Right lung (tissue), 10 donors: ENCODE measurements at places on chromosomes 4 and X. TPM values are rescaled to one million over a fixed set of nuclear protein-coding genes. Genes with fewer than 3 reads are reported as not detected.
A peak's percentile ranks its signal among the peaks of the same experiment; 100 is the strongest.

- peak; percentile 33 for DNase-seq
Measured at GRCh38 chr4:145177906-145178538, 2.4 kb downstream of the OTUD4 start.

DNA sequence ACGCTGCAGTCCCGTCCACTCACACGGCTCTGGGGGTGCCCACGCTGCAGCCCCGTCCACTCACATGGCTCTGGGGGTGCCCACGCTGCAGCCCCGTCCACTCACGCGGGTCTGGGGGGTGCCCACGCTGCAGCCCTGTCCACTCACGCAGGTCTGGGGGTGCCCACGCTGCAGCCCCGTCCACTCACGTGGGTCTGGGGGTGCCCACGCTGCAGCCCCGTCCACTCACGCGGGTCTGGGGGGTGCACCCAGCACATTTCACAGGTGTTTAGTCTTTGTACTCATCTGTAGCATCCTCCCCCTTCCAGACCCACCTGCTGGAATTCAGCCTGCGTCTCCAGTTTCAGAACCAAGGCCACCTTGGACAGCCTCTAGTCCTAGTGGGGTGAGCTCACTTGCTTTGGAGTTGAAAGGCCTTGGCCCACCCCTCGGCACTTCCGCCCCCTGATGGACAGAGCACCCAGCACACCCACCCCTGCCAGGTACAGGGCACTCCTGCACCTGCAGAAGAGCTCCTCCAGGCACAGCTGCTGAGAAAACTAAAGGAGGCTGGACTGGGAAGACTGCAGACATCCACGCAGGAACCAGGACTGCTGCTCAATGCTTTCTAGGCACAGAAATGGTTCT lies 73.0 kb downstream of the ABLIM2 start:
- no peak for DNase-seq

DNA sequence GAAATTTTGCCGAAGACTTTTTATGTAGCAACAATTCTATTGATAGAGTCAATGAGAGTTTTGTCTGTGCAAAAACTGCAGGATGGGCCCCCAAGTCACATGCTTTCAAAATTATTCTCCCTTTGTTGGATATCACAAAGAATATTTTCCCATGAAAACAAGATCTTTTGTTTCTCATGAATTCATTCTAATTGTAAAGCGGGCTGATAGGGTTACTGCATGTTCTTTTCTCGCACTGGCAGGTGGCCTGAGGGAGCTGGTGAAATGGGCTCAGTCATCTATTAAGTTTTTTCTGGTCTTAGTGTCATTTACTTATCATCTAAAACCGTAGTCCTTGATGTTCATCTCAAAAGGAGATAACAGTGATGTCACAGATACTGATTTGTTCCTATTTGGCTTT lies 44.2 kb downstream of the MID1IP1 start:
- DNase-seq, result no peak

DNA sequence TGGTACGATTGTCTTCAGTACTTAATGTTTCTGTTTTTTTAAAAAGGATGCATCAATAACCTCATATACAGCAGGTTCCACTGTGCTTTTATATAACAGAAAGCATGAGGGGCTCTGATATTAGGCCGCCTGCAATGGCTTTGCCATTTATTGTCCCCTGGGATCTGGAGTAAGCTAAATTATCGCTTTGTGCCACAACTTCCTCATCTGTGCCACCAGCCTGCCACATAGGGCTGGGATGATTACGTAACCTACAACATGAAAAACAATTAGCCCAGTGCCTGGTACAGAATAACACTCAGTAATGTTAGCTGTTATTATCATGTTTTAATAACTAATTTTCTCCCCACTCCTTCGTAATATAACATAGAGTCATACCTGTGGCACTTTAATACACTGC lies 65.5 kb upstream of the TRIM2 start:
- no peak for DNase-seq

GRCh38 chrX:46762963-46763362 lies 4.0 kb upstream of the SLC9A7 start:
- no peak for DNase-seq

- no peak for DNase-seq
Measured at GRCh38 chrX:38500866-38501265, 60.5 kb upstream of the TSPAN7 start.

DNA sequence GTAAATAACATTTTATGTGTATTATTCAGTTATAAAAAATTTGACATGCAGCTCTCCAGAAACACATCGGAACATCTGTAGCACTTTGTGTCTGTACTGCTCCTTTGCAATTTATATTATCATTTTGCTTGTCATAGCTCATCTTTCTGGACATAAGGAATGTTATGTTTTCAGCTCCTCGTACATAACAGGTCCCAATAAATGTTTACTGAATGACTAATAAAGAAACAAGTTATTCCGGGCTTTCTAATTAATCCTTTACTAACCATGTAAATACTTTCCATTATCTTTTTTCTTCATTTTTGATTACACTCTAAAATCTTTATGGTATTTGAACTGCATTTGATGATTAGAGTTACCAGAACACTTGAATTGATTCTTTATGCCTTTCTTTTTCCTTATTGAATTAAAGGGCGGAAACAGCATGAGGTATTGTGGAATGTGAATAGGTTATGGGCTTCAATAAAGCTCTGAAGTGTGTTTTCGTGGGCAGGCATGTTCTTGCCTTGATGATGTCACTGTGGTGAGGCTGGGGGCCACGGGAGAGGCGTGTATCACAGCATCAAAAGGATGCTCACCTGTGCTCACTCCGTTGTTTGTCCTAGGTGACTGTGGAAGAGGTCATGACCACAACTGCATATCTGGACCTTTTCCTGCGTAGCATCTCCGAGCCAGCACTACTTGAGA lies 131.6 kb downstream of the GATB start:
- no peak for DNase-seq

DNA sequence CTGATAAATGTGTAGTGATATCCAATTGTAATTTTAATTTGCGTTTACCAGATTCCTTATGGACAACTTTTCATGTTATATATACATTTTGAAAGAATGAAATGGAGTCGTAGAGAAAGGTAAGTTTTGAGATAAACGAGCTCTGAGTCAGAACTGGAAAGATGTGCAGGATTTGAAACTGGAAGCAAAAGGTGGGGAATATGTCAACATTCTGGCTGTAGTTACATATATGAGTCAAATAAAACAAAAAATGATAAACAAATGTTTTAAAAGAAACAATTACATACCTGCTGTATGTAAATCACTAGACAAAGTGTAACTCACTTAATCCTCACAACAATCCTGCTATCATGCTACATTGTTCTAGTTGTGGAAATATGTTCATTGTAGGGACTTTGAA lies 84.0 kb downstream of the LPAR4 start:
- DNase-seq, result no peak

DNA sequence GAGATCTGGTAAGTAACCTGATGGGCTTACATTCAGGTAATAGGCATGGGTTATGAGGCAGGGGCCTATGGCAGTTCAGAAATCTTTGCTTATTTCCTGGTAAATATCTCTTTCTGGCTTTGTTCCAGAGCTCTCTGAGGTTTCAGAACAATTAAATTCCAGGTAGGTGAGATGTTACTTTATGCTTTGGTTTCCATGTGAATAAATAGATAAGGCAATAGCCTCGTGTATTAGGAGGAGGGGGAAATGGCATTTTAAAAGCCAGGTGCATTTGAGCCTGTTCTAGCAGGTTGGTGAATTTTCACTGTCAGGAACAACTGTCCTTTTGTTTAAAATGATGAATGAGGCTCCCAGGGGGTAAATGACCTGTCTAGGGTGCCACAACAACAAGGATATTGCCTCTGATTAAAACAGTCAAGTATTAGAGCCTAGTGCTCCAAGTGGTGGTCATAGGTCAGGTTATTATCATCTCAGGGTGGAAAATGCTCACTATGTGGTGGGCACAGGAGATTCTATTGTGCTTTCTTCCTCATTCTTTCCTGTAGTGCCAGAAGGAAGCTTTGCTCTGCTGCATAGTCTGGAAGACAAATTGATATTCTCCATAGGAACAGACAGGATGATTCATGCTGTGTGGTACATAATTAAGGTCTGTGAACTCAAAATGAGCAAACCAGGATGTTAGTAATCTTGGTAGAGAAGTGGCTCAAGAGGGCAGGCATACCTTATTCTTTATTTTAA lies 296.2 kb downstream of the INPP4B start:
- DNase-seq, result no peak

DNA sequence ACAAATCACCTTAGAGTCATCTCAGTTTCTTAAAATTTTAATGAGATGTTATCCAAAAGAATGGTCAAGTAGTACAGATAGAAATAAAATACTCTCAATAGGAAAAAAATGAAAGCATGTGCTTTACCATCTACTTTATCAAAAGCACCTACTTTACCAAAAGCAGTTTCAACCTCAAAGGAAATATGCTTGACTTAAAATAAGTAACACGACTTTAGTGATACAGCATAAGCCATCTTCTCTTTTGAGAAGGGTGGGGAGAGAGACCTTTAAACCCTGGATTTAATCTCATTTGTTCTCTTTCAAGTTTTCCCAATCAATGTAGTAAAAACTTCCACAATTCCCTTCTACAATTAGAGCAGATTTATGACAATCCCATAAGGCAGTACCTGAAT lies 26.5 kb downstream of the OTUD4 start:
- DNase-seq, result no peak

GRCh38 chrX:110531873-110532580 lies 173.4 kb downstream of the RTL9 start:
- DNase-seq, result no peak

GRCh38 chr4:53199356-53199755 lies 166.5 kb downstream of the SCFD2 start:
- DNase-seq, result no peak

GRCh38 chr4:45527160-45527559 lies 596.7 kb downstream of the GABRG1 start:
- DNase-seq, result no peak

DNA sequence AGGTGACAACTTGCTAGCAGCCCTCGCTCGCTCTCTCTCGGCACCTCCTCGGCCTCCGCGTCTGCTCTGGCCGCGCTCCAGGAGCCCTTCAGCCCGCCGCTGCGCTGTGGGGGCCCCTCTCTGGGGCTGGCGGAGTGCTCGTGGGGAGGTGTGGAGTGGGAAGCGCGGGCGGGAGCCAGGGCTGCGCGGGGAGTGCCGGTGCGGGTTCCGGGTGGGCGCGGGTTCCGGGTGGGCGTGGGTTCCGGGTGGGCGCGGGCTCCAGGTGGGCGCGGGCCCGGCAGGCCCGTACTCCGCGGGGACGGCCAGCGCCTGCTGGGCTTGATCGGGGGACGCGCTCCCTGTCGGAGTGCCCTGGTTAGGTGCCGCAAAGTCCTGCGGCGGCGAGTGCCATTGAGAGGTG lies 384.3 kb downstream of the GPM6A start:
- DNase-seq, result no peak

DNA sequence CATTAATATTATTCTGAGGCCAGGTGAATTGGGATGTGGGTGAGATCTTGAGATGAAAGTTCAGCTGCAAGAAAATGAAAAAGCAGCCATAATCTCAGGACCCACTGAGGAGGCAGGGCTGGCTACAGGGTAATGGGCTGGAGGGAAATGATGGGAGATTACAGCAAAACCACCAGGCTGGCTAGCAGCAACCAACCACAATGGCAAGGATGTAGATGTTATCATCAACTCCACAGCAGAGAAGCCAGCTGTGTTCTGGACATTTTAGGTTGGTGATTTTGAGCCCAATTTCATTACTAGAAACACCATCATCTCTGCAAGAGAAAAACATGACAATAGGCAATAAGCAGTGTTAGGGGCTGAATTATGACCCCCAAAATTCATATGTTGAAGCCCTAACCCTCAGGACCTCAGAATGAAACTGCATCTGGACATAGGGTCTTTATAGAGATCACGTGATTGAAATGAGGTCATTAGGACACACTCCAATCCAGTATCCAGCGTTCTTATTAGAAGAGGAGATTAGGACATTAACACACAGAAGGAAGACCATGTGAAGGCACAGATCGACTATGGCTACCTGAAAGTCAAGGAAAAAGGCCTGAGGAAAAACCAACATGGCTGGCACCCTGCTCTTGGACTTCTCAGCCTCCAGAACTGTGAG lies 139.8 kb upstream of the KIT start:
- no peak for DNase-seq

DNA sequence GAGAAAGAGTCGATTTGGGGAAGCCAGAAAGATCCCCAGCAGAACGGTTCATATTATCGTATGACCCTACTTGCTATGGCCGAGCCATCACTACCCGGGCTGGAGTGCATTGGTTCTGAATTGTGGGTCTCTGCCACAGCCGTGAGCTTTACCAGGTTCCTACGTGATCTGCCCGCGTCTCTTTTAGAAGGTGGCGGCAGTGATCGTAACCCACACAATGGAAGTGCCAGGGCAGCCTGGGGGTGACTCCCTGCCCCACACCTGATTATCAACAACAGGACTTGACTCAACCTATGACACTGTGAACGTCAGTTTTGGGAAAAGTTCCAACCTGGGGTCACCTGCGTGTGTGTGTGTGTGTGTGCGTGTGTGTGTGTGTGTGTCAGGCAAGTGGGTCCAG lies 90.8 kb downstream of the SHOX start:
- no peak for DNase-seq

GRCh38 chr4:73315091-73315490 lies 56.5 kb upstream of the ANKRD17 start:
- DNase-seq, result no peak

DNA sequence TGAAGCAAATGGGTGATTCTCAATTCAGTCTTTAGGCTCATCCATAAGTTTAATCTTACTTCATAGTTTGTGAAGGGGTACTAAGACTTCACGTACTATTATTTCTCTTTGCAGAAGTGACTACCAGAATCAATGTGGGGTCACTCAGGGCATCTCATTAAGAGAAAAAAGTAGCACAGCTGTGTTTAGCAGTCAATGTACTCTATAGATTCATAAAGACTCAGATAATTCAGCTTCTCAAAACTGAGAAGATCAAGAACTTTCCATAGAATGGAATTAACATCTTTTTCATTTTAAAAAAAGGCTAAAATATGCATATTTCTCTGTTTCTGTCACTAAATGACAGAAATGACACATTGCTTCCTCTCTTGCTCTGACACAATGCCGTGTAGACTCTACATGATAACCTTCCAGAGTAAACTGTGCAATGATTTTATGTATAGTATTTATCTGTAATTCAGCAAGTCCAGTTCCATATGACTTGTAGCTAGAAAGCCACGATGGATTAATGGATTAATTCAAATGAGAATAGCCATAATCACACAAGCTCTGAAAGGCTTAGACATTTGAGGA lies 20.3 kb upstream of the LSM6 start:
- no peak for DNase-seq

DNA sequence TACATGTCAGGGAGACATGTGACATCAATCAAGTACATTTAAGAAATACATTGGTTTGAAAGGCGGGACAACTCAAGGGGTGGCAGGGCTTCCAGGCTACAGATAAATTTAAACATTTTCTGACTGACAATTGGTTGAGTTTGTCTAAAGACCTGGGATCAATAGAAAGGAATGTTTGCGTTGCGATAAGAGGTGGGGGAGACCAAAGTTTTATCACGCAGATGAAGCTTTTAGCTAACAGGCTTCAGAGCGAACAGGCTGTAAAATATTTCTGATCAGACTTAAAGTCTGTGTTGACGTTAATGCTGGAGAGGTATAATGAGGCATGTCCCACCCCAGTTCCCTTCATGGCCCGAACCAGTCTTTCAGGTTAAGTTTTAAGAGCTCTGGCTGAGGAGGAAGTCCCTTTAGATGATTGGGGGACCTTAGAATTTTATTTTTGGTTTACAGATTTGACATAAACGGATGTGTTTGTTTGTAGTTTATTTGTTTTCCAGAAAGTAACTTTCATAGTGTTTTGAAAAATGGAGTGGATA lies 346.7 kb upstream of the RASGEF1B start:
- peak; percentile 34 for DNase-seq

The ARMCX1 gene
- 57.8 TPM for polyA plus RNA-seq

The HTR2C gene
- 0.18 TPM for polyA plus RNA-seq

The TMPRSS11F gene
- not detected for polyA plus RNA-seq

The NKX6-1 gene
- polyA plus RNA-seq, result not detected

The COL25A1 gene
- polyA plus RNA-seq, result 1.6 TPM

The STPG2 gene
- 0.39 TPM for polyA plus RNA-seq

The KDR gene
- polyA plus RNA-seq, result 112 TPM

The CSAG3 gene
- not detected for polyA plus RNA-seq
